ENCODE measurements at places on chromosomes 5 and 9.

DNA sequence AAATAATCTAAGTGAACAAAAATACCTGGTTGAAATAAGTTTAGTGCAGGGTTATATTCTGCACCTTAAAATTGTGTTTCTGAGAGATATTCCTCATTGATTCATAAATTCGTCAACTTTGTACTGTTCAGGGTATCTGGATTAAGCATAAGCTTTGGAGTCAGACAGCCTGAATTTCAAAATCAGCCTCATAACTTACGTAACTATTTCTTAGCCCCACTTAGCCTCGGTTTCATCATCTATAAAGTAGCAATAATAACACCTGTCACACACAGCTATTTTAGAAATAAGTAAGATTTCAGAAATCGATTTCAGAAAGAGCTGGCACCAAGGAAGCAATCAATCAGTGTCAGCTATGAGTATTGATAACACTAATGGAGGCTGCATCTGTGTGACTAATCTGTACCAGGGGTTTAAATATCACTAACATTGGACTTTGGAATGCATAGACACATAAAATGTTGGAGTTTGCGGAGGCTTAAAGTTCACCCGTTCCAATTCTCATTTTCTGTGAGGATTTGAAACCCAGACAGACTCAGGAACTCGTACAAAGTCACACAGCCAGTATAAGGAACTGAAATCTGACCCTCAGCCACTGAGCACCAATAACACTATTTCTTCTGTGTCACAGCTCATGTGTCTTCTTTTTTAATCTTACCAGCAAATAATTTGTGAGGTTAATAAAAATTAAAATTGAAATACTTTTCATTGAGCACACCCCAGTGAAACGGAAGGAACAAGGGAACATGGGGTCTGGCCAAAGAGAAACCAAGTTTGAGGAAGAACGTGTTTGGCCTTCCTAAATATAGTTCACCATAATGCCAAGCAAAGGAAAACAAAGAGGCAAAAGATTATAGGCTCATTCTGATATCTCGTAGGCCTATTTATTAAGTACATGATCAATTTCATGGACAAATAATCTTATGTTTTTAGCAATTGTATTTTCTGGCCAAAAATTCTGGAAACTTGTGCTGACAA lies 194.4 kb upstream of the PTGER4 start:
- peak; percentile 21 for DNase-seq

DNA sequence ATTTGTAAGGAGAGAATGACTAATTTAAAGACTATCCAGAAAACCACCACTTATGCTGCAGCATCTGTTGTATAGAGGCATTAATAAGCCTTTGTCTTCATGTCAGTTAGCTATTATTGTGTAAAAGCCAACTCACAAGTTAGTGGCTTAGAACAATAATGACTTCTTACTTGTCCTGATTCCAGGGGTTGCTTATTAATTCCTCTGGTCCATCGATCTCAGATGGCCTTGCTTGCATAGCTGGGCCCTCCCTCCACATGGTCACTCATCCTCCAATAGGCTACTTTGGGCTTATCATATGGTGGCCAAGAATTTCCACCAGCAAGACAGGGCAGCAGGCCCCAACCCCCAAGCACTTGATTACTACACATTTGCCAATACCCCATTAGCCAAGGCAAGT lies 44.5 kb upstream of the STK32A start:
- no peak for DNase-seq

- peak; percentile 91 for DNase-seq
Observed at GRCh38 chr5:76402251-76402885, 717 bp upstream of the IQGAP2 start.

DNA sequence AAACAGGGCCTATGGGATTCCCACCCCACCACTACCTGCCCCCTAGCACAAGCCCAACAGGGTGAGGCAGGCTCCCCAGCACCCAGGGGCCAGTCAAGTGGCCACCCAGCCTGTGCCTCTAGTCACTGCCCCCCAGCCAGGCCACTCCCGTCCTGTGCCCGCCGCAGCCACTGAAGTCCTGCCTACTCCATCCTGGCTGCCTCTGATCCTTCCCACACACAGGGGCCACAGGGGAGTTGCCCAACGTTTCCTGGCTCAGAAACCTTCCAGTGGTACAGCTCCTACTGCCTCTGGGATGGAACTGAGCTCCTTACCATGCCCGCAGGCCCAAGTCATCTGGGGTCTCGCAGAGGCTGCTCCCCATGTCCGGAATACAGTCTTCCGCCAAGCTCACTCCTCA lies 70.2 kb upstream of the STXBP1 start:
- DNase-seq, result no peak

DNA sequence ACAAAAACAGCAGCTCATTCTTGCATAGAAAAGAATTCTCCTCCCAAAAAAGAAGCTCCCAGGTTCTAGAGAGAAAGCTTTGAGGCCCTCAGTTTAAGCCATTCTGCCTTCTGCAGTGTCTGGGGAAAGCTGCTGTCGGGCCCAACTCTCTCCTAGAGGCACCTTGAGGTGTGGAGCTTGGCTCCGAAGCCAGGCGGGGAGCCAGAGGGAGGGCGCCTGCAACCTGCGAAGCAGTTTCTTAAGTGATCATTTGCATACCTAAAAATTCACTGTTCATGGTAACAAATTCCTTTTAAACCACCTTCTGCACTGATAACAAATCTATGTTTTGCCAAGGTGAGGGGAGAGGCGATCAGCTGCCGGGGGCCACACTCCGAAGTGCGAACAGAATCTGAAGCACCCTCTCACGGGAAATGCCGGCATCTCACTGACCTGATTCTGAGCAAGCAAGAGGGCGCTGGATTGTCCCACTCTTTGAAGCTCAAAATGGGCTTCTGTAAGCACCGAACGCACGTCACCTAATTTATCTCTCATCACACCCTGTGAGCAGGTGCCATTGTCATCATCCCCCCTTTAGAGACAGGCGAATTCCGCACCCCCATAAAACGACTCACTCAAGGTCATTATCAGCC lies 86.1 kb downstream of the GTF3C4 start:
- DNase-seq, result no peak

GRCh38 chr5:92990771-92991170 lies 590.2 kb downstream of the NR2F1-AS1 start:
- DNase-seq, result no peak

GRCh38 chr5:177307544-177308363 lies 3.9 kb downstream of the MXD3 start:
- no peak for DNase-seq

DNA sequence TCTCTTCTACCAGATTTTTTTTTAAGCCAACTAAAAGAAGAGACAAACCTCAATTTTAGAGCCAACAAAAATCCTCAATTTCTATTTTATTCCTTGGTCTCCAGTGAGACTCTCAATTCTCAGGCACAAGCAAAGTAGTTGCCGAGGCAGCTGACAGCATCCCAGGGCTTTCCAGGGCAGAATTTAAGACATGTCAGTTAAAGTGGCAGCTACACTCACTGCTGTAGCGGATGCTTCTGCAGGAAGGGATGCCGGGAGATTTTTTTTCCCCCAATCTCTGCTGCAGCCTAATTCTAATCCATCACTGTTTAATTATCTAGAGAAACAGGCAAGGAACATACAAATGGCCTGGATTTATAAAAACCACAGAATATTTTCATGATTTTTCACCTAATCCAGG lies 57.0 kb downstream of the TTC39B start:
- DNase-seq, result no peak

GRCh38 chr9:82681809-82682208 lies 381.1 kb downstream of the RASEF start:
- no peak for DNase-seq

DNA sequence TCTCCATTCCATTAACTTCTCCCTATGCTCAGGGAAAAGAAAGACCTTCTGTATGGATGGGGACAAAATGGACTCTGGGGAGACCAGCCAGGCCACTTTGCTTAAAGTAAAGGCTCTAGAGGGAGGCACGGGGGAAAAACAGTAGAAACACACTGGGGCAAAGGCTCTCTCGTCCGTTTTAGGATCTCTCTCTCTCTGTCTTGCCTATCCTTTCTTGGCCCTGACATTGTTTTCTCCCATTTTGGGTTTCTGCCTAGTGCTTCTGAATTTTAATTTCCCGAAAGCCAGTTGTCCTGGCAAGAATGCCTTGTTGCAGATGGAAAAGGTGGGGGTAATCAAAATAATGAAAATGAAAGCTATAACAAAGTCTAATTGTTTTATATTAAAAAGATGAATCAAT lies 28.2 kb downstream of the NMUR2 start:
- DNase-seq, result no peak

DNA sequence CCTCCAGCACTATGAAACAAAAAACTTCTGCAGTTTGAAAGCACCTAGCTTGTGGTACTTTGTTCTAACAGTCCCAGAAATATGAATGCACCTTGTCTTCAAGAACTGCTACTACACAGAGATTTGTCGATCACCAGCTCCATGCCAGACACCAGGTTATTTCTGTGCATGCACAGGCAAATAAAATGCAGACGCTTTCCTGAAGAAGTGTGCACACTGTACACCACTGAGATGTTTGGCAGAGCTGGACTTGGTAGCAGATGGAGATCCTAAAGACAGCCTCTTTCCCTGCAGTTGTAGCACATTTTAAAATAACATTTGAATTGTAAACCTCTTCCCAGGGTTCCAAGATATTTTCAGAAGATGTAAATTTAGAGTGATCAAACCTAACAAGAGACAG lies 730.0 kb downstream of the MTRR start:
- no peak for DNase-seq
